ENCODE measurements at places on chromosomes 7 and 10.
A peak's percentile ranks its signal among the peaks of the same experiment; 100 is the strongest.

- no peak for DNase-seq
Observed at GRCh38 chr10:35126062-35126529, 550 bp upstream of the CREM start.

- DNase-seq, result peak; percentile 40
Observed at GRCh38 chr7:137731436-137731835, 115.3 kb downstream of the DGKI start.

- peak; percentile 38 for DNase-seq
Observed at GRCh38 chr7:133484086-133484485, 231.2 kb downstream of the EXOC4 start.

GRCh38 chr10:61263518-61263917 lies 189.7 kb downstream of the TMEM26 start:
- DNase-seq, result no peak

GRCh38 chr10:46520941-46521340 lies 35.5 kb downstream of the GPRIN2 start:
- DNase-seq, result peak; percentile 31
